Mammary epithelial cell (primary cell): ENCODE measurements at places on chromosomes 5 and 9. TPM values are rescaled to one million over a fixed set of nuclear protein-coding genes. Genes with fewer than 3 reads are reported as not detected.
A peak's percentile ranks its signal among the peaks of the same experiment; 100 is the strongest.

The RNF180 gene
- polyA plus RNA-seq: 0.20 TPM

The ANXA2R gene
- polyA plus RNA-seq: 0.07 TPM

The PURA gene
- polyA plus RNA-seq: 3.3 TPM

The HTR4 gene
- not detected for polyA plus RNA-seq

The BTNL3 gene
- polyA plus RNA-seq: not detected

The KLHL3 gene
- polyA plus RNA-seq: 2.9 TPM

The CEP72 gene
- 5.6 TPM for polyA plus RNA-seq

The LCN12 gene
- polyA plus RNA-seq: 0.09 TPM

The SARDH gene
- 0.28 TPM for polyA plus RNA-seq

DNA sequence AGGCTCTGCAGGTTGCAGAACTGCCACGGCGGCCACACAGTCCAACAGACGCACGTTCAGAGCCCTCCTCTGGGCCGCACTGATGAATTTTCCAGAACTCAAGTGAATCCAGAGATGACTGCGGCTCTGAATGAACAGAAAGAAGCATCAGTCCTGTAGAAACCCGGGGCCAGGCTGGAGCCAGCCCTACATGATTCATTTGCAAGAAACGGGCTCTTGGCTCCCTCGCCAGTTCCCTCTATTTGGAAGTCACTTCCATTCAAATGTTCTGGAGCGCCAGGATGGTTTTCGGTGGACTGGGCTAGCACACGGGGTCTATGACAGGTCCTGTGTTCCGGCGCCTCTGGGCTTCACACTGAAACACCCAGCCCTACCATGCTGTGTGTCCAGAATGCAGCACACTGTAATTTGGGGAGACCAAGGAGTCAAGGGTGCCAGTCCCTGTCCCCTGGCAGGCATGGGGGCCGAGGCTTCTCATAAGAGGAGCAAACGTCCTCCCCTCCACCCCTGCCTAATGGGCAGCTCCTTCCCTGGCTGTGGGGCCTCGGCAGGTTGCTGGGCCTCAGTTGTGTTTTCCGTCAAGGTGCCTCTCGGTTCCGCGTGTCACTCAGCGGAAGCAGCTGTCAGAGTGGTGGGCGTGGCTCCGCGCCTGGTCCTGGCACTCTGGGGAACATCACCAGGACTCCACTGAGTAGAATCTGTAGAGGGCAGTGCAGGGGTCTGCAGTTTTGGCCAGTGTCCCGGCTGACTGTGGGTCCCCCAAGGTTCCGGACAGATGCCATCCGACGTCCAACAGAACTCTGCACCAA is 18.1 kb upstream of the COL5A1 start:
- no peak for DNase-seq

DNA sequence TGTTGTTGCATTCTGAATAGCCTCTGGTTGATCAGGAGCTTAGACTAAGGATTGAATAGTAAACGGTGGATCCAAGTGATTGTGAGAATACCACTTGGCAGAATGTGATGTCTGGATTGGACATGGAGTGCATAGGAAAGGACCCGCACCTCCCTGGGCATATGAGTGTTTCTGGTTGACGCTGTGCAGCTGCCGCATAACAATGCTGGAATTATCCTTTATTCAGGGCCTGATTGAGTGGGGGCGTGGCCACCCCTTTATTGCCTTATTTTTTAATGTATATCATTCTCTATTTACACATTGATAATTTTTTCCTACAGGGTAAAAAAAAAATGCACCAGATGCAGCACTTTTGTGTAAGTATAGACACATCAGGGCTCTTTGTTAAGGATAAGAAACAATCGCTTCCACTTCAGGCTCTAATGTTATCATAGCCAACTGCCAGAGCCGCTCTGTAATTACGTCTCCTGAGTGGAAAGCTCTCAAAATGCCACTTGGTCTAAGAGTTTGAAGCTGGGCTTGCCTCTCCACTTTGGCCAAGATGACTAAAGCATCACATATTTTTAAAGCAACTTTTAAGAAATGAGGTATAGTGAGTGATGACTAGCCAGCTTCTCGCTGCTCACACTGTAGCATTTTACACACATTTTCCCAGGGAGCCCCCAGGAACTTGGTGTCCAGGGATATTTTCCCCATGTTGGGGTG is 5.7 kb downstream of the FGD3 start:
- no peak for DNase-seq

DNA sequence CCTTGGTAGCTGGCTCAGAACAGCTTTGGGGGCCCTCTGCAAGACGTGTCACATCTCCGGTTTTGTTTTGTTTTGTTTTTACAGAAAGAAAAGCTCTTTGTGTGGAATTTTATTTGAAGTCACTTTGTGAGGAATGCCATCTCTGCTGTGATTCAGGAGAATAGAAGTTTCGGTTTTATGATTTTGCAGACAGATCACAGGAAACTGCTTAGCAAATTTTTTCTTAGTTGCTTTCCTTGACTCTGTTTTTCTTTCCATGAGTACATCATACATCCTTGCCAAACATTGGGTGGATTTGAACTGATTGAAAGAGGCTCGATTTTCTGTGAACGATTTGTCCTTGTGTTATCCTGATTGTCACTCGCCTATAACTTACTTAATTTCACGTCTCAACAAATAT is 5.1 kb downstream of the SEMA5A start:
- DNase-seq: no peak

GRCh38 chr5:140524003-140524402 is 23.5 kb upstream of the EIF4EBP3 start:
- no peak for DNase-seq

DNA sequence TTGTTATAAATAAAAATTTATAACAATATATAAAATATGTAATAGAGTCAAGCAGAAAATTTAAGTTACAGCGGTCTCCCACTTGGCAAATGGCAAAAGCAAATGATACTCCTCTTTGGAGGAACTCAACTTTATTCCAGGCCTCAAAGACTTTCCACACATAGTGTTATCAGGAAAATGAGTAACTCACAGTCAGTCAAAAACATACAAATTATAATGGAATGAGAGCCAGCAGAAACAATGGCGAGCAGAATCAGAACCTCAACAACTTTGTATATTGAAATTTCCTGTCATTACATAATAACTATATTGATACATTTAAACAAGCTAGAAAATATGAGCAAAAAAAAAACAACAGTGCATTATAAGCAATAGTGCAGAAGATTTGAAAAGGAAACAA is 45.2 kb downstream of the ABLIM3 start:
- no peak for DNase-seq

GRCh38 chr9:100011062-100011681 is 87.6 kb downstream of the ERP44 start:
- peak; percentile 29 for DNase-seq

GRCh38 chr5:172564188-172564587 is 76.9 kb upstream of the NEURL1B start:
- DNase-seq: no peak

- peak; percentile 90 for DNase-seq
Observed at GRCh38 chr5:178237431-178238312, 5.1 kb upstream of the PHYKPL start.

GRCh38 chr5:55913466-55914413 is 62.6 kb downstream of the IL31RA start:
- no peak for DNase-seq

- no peak for DNase-seq
Observed at GRCh38 chr5:128426090-128426534, 111.9 kb downstream of the FBN2 start.

GRCh38 chr5:60277941-60278340 is 384.4 kb upstream of the PDE4D start:
- no peak for DNase-seq

GRCh38 chr5:180006141-180006540 is 65.4 kb downstream of the RNF130 start:
- DNase-seq: no peak

GRCh38 chr5:17219469-17219868 is 2.0 kb downstream of the BASP1 start:
- no peak for DNase-seq

DNA sequence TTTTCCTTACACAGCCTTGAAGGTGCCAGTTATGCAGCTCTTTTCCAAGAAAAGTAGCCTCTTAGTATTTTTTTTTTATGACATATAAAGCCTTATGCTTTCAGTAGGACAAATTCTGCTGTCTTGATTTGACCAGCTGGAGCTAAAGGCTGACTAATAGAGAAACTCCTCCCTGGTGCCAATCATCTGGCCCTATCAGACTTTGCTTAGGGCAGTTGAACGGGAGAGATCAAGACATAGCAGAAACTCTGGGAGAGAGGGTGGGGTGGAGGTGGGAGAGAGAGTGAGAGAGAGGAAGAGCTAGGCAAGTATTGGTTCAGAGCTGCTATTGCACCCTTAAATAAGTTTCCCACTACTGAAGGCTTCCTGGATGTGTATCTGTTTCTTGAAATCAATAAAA is 100.2 kb downstream of the SEC61B start:
- DNase-seq: no peak

GRCh38 chr9:133955821-133956411 is 36.2 kb downstream of the VAV2 start:
- DNase-seq: no peak

GRCh38 chr9:135474915-135475314 is 4.7 kb upstream of the PPP1R26 start:
- no peak for DNase-seq

DNA sequence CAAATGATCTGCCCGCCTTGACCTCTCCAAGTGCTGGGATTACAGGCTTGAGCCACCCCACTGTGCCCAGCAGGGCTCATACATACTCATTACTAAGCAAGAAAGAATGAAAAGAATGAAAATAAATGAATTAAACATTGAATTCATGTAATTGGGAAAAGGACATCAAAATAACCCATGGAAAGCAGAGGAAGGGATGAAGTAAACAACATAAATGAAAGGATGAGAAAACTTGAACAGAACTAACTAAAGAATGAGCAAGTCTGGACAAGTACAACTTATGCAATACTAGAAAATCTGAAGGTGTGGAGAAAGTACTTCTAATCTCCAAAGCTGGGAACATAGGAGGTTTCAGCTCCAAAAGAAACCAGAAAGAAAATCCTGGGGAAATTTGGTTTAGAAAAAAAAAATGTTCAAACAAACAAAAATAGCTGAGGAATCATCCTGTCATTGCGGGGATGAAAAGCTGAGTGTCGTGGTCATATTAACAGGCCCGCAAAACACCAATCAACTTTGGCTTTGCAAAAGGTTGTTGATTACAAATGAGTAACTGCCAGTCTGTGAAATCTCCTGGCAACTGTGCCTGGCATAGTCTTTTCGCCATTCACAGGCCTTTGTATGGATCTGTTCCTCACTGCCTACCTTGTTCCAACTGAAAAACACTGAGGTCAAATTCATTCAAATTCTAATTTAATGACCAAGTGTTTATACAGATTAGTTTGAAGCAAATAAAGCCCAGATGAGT is 2.3 kb upstream of the AK3 start:
- peak; percentile 86 for DNase-seq

DNA sequence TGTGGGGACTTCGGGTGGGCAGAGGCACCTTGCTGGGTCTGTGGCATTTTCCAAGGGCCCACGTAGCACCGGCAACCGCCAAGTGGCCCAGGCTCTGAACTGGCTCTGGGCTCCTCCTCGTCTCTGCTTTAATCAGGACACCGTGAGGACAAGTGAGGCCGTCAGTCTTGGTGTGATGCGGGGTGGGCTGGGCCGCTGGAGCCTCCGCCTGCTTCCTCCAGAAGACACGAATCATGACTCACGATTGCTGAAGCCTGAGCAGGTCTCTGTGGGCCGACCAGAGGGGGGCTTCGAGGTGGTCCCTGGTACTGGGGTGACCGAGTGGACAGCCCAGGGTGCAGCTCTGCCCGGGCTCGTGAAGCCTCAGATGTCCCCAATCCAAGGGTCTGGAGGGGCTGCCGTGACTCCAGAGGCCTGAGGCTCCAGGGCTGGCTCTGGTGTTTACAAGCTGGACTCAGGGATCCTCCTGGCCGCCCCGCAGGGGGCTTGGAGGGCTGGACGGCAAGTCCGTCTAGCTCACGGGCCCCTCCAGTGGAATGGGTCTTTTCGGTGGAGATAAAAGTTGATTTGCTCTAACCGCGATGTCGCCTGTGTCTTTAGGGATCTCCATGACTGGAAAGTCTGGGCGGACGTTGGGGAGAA is 5.8 kb downstream of the DPP7 start:
- no peak for DNase-seq

GRCh38 chr9:94826644-94827410 is 100.3 kb downstream of the AOPEP start:
- no peak for DNase-seq

DNA sequence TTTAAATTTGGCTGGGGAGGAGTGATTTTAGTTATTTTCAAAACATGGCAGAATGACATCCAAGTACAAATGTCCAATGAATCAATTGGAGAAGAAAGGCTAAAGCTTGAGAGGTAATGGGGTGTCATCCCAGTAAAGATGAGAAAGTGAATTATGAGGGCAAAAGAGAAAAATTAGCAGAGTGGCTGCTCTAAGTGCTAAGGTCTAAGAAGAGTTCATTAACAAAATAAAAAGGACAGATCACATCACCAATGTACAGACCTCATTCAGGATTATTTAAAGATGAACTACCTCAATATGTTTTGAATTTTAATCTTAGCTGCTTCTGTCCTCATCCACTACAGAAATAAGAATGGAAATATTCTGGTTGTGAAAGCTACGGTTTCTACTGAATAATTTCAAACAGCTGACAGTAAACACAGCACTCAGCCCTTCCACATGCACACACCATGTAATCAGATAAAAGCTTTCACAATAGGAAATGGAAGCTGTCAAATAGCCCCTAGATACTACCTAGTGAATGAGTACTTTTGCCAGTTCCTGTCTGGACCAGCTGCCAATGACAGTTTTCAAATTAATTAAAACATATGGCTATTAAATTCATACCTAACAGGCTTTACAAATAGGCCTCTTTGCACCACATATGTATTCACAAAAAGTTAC is 171.5 kb downstream of the SSBP2 start:
- DNase-seq: peak; percentile 8

- no peak for DNase-seq
Observed at GRCh38 chr9:87372356-87372851, 125.3 kb upstream of the DAPK1 start.

GRCh38 chr5:110545716-110546115 is 180.8 kb downstream of the TMEM232 start:
- DNase-seq: no peak

DNA sequence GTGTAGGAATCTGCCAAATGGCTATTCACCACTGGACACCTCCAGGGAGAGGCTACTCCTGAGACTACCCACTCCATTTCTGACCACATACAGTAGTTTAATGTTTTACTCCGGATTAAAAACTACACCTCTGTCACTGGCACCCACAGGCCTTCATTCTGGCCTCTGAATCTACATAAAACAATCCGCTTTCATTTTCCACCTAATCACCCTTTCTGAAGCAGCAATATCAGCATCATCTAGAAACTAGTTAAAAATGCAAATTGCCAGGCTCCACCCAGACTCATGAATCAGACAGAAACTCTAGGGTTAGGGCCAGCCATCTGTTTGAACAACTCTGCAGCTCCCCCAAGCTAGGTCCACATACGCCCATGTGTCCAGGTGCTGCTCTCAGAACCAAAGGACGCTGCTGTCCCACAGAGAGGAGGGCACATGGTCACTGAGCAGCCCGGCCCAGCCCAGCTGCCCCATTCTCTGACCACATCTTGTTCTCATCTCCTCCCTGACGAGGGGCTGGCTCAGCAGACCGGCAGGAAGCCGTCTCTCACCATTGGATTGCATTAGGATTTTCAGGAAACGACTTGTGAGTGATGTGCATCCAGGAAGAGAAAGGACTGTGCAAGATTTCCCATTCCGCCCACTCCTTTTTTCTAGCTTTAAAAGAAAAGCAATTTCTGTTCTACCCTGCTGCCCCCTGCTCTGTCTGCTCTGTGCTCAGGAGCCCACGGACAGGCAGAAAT is 34.7 kb downstream of the ADAM19 start:
- peak; percentile 53 for DNase-seq
